ENCODE measurements at places on chromosomes 16 and 17. TPM values are rescaled to one million over a fixed set of nuclear protein-coding genes. Genes with fewer than 3 reads are reported as not detected.

DNA sequence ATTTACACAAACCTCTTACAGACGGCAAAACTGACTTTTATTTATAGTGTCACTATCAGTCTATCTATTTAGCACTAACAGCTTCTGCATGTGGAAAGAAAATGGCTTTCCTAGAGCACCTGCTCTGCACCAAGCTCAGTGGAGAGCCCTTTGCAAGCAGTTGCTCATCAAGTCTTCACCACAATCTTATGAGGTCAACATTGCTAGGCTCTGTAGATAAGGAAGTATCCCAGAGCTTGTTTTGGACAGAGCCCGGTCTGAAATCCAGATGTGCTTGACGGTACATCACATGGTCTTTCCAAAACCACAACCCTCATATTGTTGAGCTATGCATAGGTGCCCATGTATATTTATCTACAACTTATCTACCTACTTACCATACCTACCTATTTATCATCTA is 572.7 kb upstream of the CDH5 start:
- DNase-seq = no peak

Gene TCAP
- 0.53 TPM for total RNA-seq

Gene OSGIN1
- 68.6 TPM for total RNA-seq

Gene ITGB3
- total RNA-seq = 18.2 TPM

Gene VMO1
- total RNA-seq = not detected

Gene KRTAP4-1
- total RNA-seq = not detected

DNA sequence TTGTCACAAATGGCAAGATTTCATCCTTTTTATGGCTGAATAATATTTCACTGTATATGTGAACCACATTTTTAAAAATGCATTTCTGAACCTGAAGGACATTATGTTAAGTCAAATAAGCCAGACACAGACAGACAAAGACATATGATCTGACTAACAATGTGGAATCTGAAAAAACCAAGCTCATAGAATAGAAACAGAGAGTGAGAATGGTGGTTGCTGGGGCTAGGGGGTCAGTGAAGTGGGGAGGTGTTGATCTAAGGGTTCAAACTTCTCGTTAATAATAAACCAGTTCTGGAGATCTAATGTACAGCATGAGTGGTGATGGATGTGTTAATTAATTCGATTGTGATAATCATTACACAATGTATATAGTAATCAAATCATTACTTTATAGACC is 475.1 kb downstream of the WWOX start:
- no peak for DNase-seq

DNA sequence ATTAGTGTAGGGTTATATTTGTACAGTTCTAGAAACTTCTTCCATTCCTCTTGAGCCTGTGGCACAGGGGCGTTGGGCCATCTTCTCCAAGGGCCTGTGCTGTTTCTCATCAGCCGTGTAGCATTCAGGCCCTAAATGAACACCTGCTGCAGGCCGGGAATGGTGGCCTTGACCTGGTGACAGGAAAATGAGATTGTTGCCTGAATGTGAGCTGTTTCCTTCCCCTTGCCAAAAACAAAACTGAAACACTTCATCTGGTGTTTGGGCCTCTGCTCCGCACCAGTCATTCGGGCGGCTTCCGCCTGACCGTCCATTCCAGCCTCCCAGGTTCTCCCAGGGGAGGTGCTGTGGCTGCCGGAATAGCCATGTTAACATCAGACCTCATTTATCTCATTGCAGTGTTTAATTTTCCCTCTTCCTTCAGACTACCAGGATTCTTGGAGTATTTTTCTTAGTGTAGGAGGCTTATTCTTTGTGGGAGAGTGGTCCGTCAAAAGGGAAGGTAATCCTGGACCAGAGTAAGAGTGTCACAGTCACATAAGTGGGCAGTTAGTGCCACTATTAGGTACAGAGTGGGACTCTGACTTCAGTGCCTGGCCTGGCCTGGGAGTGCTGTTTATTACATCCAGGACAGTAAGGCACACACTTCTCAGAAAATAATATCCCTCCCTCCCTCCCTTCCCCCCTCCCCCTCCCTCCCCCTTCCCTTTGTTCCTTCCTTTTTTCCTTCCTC is 61.9 kb downstream of the WWP2 start:
- peak; percentile 58 for DNase-seq

DNA sequence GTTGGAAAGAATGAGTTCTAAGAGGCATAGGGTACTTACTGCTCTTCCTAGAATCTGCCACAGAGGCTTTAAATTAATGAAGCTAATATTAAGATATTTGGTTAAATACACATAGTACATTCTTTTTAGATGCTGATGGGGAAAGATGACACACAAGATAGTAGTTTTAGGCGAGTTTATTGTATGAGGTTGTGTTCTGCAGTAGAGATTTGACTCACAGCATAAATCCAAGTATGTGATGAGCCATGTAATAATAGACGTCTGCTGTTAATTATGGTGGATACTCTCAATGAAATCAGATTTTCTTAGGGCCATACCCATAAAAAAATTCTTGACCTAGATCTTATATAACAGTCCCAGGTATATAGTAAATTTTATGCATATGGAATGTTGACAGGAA is 8.0 kb downstream of the TNRC6C start:
- DNase-seq = no peak

DNA sequence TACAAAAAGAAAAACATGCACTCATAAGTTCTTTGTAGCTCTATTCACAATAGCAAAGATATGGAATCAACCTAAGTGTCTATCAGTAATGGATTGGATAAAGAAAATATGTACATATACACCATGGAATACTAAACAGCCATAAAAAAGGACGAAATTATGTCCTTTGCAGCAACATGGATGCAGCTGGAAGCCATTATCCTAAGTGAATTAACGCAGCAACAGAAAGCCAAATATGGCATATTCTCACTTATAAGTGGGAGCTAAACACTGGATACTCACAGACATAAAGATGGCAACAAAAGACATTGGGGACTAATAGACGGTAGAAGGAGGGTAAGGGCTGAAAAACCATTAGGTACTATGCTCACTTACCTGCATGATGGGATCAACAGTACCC is 5.8 kb downstream of the CMC2 start:
- DNase-seq = no peak

DNA sequence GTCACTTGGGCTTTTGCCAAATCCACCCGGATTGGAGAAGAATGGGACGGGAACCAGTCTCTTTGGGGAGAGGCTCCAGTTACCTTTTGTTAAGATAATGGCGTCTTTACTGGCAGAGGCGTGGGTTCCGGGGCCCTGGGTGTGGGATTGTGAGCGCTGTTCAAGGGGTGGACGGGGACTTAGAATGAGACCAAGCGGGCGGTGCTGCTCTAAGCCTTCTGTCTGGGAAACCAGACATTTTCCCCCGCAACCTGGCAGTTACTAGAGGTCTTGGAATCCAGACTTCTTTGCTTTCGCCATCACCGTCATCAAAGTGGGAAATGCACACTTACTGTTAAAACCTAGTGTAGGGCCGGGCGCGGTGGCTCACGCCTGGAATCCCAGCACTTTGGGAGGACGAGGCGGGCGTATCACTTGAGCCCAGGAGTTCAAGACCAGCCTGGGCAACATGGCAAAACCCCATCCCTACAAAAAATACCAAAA is 706 bp downstream of the TEN1 start:
- no peak for DNase-seq

GRCh38 chr17:37744961-37745800 is at the start of gene HNF1B:
Gene HNF1B (minus strand): TSS chr17:37745059. CDS start chr17:37744884, 175 bp downstream.
- peak; percentile 74 for DNase-seq

GRCh38 chr17:29091606-29092289 is 48.8 kb downstream of the PIPOX start:
- DNase-seq = no peak

- DNase-seq = no peak
Measured at GRCh38 chr17:76266244-76266938, 1.2 kb downstream of the UBALD2 start.

Gene USP7
- total RNA-seq = 139 TPM

Gene TNS4
- total RNA-seq = 1.2 TPM

Gene SPIRE2
- total RNA-seq = 114 TPM

Gene FBXO31
- 182 TPM for total RNA-seq

- no peak for DNase-seq
Measured at GRCh38 chr16:49634235-49635008, 221.5 kb downstream of the ZNF423 start.

DNA sequence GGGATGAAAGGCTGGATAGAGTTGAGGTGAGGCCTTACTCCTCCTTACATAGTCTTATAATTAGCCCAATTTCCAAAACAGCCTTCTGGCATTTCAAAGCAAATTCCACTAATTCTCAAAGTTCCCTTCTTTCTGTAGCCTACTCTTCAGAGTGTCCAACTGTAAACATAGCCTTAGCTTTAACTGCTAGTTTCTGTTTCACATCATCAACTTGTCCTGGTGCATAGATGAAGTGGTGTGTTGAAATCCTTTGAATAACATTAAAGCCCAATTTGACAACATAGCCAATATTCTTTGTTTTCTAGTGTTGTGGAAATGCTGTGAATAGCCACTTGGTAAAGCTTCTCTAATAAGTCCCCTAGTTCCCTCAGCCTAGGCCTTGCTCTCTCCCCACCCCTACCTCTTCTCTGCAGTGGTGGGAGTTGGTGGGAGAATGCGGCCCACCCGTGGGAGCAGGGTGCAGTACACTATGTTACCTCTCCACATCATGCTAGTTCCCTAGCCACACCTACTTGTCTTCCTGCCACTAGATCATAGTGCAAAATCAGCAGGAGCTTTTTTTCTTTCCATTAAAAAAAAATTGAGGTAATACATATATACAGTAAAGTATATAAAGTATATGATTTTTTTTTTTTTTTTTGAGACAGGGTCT is 127.0 kb upstream of the HAS3 start:
- no peak for DNase-seq

DNA sequence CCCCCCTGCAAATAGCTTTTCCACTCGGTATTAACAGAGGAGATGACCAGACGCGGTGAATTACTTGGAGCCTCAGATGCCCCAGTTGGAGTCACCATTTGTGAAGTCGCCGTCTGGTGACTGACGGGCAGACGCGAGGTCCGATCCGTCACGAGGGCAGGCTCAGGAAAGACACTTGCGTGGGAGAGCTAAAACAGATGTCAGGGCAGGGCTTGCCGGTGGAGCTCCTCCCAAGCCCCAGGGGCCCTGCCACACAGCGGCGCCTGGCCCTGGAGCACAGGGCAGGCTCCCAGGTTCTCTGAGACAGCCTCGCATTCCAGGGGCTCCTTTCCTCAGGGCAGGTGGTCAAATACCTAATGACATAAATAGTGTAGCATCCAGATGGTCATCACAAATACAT is 348.3 kb downstream of the C16orf95 start:
- DNase-seq = no peak

Gene PIK3R6
- 2.9 TPM for total RNA-seq

Gene SLC5A11
- total RNA-seq = 104 TPM

Gene KIF18B
- 9.7 TPM for total RNA-seq

Gene SRRM2
- 683 TPM for total RNA-seq

- no peak for DNase-seq
Measured at GRCh38 chr16:28897826-28898225, 19.5 kb downstream of the ATP2A1 start.

Gene HYDIN
- 4.6 TPM for total RNA-seq

DNA sequence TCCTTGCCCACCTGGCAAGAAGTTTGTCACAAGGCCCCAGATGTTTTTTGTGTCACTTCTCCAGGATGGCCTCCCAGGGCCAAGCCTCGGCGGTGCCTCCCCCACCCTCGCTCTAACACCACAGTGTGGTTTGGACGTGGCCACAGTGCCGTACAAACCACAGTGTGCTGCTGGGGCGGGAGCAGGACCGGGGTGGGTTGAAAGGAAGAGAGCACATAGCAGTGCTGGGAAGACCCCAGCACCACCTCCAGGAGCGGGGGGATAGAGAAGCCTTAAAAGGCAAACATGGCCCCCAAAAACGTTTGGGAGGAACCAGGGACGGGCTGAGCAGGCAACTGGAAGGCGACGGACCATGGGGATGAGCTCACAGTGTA is 5.0 kb upstream of the BCL6B start:
- DNase-seq = no peak

DNA sequence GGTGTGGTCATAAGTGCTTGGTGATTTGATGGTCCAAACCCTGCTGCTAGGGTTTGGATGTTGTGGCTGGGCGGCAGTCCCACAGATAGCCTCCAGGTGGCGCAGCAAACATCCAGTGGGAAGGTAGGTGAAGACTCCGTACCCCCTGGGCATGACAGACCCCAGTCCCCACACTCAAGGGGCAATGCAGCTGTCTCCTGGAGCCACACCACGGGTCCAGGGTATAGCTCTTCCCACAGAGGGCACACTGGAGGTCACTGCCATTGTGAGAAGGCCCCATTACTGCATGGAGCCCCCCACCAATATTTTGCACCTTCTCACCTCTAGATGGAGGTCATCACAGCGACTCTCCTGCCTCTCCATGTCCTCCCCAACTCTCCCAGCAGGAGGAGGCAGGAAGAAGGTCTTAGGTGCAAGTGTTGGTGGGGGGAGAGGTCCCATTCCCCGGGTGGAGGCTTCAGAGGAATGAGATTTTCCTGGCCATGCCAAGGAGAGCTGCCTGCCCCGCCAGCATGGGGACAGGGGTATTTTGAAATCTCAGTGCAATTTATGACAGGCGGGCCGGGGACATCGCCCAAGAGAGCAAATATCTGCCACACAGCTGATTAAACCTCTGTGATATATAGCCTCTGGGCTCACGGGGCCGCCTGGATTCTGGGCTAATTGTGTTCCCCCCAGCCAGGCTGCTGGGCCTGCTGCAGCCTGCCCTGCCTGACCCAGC is 17.1 kb upstream of the C17orf113 start:
- peak; percentile 76 for DNase-seq

GRCh38 chr17:38600906-38601305 is 4.8 kb downstream of the SRCIN1 start:
- DNase-seq = no peak

- peak; percentile 6 for DNase-seq
Measured at GRCh38 chr17:45342871-45343526, 26.2 kb upstream of the MAP3K14 start.

DNA sequence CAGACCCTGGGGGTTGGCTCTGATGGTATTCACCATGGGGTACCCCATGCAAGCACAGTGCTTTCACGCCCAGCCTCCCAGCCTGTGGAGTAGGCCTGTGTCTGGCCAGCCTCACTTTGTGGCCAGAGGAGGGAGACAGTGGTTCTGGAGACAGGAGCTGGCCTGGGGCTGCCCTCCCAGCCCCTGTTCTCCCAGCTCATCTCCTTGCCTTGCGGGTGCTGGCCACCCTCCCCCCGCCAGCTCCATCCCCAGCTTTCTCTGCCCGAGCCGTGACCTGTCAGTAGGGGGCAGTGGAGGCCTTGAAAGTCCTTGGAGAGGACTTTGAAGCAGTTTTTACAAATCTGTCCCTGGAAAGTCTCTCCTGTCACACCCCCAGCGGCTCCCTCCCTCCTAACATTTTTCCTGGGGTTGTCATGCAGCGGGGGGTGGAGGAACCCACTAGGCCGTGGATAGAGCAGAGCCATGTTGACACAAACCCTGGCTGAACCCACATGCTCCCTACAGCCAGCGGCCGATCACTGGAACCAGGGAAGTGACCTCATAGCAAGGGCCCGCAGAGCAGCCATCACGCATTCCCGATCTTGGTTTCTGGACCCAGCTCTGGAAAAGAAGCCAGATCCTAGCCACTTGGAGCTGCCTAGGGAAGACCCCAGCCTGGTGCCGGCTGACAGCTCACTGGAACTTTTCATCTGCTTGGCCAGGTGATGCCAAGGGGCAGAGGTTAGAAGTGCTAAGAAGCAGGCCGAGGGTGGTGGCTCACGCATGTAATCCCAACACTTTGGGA is 289.4 kb downstream of the SEC14L1 start:
- peak; percentile 94 for DNase-seq

Measured in Peyer's patch (tissue), 4 donors.